AG20443 (cell line): ENCODE measurements at places on chromosomes 2 and 18.

GRCh38 chr2:192298664-192299063 is 103.9 kb upstream of the TMEFF2 start:
- no peak for DNase-seq

DNA sequence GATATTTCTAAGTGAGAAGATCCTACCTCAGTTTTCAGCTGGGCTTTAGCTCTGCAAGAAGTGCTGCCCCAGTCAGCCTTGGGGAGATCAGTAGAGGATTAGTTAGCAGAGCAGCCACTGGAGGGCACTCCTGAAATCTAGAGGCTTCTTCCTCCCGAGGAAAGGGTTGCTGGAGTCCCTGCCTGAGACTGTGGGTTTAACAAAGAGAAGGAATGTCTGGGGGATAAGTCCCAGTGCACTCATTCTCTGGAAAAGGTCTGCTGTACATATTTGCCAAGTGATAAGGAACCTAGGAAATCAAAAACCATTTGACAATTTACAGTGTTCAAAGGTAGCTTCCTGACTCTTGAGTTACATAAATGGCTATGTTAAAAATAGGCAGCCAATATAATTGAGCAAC is 207.2 kb downstream of the SLC8A1 start:
- peak; percentile 72 for DNase-seq

DNA sequence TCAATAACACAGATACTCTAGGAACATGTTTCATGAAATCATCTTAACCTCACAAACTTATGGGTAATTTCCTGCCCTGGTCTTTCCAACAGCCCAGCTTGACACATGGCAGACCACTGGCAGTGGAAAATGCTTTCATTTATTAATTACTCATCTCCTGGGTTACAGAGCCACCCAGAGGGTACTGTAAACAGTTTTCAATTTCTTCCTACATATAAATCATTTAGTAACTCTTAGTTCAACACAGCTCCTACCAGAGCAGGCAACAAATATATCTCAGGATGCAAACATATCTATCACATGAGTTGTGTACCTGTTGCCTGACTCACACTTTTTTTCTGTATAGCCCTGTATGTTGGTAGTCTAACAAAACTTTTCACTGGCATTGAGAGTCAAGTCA is 99.2 kb upstream of the VRK2 start:
- DNase-seq, result no peak

DNA sequence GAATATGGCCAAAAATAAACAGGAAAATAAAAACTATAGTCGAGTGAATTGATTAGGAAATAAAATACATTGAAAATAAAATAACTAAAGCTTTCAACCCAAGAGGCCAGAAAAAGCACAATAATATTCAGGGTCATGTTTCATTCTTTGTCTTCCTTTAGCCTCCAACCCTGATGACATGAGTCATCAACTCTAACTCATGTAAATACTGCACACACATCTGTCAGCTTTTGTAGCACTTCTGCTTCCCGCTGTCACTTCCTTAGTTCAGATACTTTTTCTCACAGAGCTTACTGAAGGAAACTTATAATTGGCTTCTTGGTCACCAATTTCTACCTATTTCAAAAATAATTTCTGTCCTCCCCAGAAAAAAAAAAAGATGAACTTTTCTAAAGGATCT is 112.8 kb downstream of the UPP2 start:
- no peak for DNase-seq

- no peak for DNase-seq
Observed at GRCh38 chr2:131037398-131038257, 55.6 kb downstream of the FAM168B start.

GRCh38 chr18:12744103-12744502 is 41.3 kb downstream of the PSMG2 start:
- peak; percentile 74 for DNase-seq

DNA sequence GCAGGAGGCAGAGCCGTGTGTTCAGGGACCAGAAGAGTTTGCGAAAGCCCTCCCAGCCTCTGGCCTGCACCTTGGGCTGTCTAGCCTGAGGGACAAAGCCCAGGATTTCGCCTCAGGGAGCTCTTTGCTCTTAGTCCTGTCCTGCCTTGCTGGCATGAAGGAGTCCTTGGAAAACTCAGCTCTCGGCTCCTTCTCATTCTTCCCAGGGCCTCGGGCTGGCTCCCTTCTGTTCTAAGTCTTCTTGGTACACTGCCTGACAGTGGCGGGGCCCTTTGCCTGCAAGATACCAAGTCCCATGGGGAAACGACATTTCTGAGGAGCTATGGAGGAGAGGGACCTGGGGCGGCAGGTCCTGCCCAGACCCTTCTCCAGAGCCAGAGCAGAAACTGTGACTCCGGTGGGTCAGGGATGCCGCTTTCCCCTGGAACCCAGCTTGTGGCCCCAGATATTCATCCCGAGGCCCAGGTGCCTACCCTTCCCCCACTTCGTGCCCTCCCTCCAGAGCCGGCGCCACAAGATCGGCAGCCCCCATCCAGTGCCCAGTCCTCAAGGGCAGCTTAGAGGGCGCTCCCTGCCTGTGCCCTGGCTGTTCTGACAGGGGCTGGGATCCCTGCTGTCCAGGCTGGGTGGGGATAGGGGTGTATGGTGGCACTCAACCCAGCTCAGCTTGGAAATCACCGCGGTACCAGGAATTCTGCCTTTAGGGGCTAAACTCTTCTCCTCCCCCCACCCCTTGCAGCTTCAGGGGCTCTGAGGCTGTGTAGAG is 5.5 kb upstream of the CYP26B1 start:
- peak; percentile 4 for DNase-seq
